Activated CD8-positive, alpha-beta memory T cell treated with anti-CD3 and anti-CD28 coated beads for 4 hours (primary cell): ENCODE measurements at places on chromosomes 1 and 21.
A peak's percentile ranks its signal among the peaks of the same experiment; 100 is the strongest.

- no peak for DNase-seq
Measured at GRCh38 chr1:7808253-7808844, 24.3 kb downstream of the PER3 start.

DNA sequence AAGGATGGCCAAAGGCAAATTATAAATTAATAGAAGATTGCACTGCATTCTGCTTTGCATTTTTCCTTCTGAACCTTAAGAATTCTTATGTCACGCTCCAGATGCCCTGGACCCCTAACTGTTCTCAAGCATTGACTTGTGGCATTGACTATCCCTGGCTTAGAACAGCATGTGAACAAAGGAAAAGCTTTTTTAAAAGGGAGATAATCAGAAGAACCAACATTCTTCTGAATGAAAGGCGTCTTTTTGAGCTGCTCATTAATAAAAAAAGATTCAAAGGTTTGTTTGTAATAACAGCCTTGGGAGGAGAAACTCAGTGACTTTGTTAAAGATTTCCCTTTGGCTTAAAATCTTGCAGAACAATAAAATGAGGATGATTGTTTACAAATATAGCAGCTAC is 105.5 kb downstream of the TNNI3K start:
- DNase-seq: no peak

- DNase-seq: no peak
Measured at GRCh38 chr1:58739856-58740466, 40.1 kb upstream of the MYSM1 start.

DNA sequence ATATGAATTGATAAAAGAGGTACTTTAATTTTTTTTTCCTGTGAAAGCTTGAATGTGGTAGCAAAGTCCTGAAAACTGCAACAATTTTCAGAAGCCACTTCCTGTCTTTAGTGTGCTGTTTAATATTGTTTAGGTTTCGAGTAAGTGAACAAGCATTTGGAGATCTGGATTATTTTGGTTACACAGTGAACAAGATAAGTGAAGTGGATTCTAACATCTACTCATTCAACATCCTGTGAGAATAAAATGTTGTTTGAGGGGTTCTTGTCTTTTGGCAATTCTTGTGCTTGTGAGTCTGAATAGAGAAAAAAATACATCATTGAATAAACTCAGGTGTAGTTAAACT is 35.2 kb upstream of the PLA2G4A start:
- no peak for DNase-seq

- DNase-seq: no peak
Measured at GRCh38 chr1:115654125-115654524, 12.4 kb downstream of the VANGL1 start.

DNA sequence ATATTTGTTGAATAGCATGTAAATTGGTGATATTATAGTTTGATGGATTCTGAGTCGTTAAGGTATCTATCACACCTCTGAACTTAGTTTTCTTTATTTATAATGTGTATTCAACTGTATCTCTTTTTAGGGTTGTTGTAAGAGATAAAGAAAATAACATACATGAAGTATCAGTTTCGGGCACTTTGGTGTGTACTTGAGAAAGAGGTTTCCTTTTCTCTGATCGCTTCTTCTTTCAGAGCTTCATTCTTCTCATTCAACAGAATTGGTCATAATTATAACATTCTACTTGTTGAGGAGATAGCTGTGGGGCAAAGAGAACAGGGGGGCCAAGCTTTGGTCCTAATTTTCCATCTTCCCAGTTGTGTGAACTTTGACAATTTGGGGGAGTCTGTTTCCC is 508.0 kb downstream of the PLPP3 start:
- DNase-seq: no peak

DNA sequence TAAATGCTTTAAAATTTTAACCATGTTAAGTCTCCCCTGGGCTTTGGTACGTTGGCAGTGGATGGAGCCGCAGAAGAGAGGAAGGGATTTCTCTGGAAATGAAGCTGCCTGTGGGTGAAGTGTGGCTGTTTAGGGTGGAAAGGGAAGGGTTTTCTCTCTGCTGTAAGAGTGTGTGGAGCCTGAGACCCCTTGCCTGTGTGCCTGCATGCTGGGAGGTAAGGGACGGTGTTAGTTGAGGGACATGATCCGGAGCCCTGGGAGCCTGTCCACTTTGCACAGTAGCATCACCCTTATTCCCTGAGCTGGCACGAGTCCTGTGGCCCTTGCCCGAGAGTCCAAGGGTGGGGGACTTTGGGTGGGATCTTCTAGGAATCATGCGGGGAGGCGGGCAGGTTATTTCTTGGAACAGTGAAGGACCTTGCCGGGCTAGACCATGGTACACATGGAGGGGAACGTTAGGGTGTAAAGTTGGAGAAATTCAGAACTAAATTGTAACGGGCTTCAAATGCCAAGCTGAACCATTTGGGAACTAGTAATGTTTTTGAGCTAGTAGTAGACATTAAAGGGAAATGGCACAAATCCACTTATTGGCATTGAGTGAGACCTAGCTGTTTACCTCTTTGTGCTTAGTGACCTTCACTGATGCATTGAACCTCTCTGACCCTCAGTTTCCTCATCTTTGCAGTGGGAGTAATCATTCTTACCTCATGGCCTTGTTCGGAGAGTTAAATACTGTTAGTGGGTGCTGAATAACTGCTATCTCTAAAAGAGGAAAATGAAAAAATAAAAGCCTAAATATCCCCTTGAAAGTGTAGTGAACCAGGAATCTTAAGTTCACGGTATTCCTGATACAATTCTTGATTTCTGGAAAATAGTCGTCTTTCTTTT is 3.5 kb downstream of the GALNT2 start:
- DNase-seq: no peak

DNA sequence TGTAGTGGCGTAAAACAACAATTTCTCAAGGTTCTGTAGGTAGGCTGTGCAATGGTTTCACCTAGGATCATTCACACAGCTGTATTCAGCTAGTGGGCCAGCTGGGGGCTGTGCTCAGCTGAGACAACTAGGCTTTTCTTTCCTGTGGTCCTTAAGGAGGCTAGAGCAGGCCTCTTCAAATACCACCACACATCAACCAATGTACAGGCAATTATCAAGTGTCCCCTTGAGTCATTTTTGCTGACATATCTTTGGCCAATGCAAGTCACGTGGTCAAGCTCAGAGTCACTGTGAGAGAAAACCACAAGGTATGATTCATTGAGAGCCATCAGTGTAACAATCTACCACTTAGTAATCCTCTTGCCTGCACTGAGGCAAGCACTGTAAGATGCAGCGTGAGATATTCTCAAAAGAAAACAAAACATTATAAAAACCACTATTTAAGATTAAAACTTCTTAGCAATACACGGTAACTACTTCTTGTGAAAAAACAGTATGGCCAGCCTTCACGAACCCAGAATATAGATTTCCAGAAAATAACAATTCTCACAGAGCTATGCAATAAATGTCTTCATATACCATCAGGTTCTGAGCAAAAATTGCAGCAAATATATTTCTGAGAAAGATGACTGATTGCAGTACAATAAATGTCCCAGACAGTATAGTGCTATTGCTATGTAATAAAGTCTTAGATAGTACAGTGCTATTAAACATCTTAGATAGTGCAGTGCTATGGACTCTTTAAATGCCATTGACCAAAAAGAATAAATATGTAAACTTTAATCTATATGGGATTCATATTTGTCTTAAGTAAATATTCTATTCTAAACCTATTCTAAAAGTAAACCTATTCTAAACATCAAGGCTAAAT is 55.3 kb downstream of the NME7 start:
- DNase-seq: peak; percentile 30

DNA sequence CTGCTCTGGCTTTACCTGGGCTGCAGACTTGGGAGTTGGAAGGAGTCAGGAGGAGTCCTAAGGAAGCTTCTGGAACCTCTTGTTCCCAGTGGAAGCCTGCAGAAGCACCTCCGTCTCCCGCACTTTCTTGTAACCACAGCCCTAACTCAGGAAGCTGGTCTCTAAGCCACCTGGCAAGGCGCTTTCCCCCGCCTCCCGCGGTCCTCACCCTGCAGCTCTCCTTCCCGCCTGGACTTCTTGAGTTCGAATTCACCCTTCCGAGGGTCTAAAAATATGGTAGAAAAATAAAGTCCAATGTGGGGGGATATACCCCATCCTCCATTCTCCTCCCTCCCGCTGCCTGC is 15.1 kb downstream of the PAX7 start:
- no peak for DNase-seq

GRCh38 chr1:246297279-246298265 is 209.5 kb downstream of the SMYD3 start:
- DNase-seq: no peak

DNA sequence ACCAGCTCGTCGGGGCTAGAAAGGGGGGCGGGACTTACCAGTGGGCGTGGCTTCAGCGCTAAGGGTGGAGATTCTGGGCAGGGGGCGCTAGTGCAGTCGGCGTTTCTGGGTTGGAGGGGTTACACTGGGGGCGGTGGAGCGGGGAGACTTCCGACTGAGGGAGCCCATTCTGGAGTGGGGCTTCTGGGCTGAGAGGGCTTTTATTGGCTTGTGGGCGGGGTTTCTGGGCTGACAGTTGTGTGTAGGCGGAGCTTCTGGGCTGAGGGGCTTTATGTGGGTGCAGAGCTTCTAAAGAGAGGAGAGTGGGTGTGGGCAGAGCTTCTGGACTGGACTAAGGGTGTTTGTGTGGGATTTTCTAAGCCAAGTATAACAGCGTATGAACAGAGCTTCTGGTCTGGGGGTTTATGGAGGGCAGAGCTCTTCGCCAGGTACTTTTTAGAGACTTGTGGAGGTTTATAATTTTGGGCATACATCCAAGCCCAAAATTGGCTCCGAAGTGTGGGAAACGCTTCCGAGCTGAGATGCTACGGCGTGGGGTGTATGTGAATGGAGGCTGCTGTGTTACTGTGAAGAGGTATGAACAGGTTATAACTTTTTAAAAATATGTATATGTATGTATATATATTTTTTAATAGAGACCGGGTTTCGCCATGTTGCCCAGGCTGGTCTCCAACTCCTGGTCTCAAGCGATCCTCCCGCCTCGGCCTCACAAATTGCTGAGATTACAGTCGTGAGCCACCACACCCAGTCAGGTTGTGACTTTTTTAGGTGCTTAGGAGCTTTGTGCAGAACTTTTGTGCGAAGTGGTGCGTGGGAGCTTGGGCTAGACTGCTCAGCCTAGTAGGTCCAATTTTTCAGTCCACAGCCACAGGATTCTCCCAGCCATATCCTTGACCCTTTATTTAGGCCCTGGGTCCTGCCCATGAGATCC is 825 bp downstream of the TMEM39B start:
- no peak for DNase-seq

DNA sequence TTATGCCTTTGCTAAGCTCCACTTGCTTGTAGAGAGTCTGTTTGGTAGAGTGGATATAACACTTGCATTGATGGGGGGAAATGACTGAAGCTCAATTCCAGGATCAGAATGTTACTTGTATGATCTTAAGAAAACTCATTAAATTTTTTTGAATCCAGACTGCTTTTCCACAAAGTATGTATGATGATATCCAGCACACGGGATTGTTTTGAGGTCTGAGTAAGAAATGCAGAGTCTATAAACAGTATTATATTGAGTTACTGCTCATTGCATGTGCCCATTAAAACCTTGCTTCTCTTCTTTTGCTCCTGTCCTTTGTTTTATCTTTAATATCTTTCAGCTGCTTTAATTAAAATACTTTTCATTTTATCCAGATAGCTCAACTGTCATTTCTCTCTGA is 570.4 kb upstream of the ZRANB2 start:
- DNase-seq: no peak

DNA sequence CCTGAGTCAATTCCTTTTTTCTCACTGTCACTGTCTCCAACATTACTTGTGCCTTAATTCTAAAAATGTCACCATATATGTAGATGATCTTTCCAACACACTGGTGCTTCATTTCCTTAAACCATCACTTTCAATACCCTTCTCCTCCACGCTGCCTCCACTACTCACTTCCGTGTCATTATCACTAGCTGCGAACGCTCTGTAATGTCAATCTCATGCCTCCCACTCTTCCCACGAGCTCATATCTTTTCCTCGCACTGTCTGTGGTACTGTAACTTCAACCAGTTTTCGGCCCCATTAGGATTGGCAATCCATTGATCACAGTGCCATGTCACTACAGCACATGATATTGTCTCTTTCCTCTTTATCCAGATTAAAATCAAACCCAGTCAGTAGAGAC is 61.6 kb downstream of the PLD5 start:
- no peak for DNase-seq

DNA sequence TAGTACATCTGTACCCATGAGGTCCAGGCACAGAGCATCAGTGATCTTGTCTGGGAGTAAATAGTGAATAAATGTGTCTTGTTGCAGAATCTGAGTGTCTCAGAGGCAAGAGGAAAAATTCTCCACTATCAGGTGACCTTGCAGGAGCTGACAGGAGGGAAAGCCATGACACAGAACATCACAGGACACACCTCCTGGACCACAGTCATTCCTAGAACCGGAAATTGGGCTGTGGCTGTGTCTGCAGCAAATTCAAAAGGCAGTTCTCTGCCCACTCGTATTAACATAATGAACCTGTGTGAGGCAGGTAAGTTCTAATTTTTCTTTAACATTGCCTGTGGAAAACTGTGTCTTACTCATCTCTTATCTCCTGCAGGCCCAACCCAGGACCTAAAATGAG is 43.1 kb downstream of the IL12RB2 start:
- no peak for DNase-seq

GRCh38 chr21:41634211-41634694 is 126.3 kb upstream of the TMPRSS2 start:
- DNase-seq: no peak

- no peak for DNase-seq
Measured at GRCh38 chr1:89896105-89896942, 75.5 kb downstream of the LRRC8D start.

- DNase-seq: no peak
Measured at GRCh38 chr1:156502894-156503697, 2.5 kb upstream of the MEF2D start.

- no peak for DNase-seq
Measured at GRCh38 chr1:1173793-1174415, at the start of gene TTLL10. TSS of gene TTLL10 (plus strand) at chr1:1173880. CDS start at chr1:1179216, 5,336 bp downstream.

GRCh38 chr1:33265780-33266605 is 9.7 kb downstream of the ZNF362 start:
- DNase-seq: no peak

DNA sequence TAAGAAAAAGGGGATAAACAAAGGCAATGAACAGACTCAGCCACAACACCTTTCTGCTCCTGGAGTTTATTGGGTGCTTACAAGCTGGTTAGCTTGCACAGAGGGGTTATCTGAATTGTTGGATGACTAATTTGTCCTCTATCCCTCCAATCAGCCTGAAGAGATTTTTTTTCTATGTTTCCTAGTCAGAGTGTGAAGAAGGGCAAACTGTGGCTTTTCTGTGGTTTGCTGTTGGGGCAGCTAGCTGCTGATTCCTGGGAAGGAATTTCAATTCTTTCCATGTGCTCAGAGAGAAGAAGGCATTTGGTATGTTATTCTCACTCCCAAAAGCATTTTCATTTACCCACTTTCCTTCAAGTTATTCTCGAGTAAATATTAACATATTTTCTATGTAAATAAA is 48.6 kb downstream of the PCP4 start:
- no peak for DNase-seq

DNA sequence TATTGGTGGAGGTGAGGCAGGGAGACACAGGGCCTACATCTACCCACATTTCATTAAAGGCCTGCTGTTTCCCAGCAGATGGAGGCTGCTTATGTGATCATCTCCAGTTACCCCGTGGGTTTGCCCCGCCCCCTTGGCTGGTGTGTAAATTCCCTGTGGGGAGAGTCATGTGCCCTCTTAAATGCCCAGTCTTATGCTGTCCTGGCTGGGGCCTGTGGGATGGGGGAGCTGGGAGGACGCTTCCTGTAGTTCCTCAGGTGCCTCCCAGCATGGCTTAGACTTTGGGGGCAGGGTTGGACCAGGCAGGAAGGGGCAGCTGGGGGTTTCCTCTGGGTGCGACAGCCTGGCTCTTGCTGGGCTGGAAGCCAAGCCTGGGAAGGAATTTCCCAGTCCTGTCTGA is 15.5 kb upstream of the CITED4 start:
- no peak for DNase-seq
